Progenitor cell of endocrine pancreas (in vitro differentiated cells): ENCODE measurements at places on chromosomes 11 and 22. TPM values are rescaled to one million over a fixed set of nuclear protein-coding genes. Genes with fewer than 3 reads are reported as not detected.

RAPSN gene
- 0.42 and 0.81 TPM in 2 replicates for total RNA-seq

MCAM gene
- total RNA-seq = 9.8 and 12.7 TPM in 2 replicates

MUC6 gene
- total RNA-seq = 1.6 and 1.9 TPM in 2 replicates

FAM83F gene
- total RNA-seq = 19.8 and 21.3 TPM in 2 replicates

HPX gene
- 2.5 and 6.1 TPM in 2 replicates for total RNA-seq

NAALAD2 gene
- 5.5 and 6.4 TPM in 2 replicates for total RNA-seq

CASP5 gene
- total RNA-seq = not detected in 2 replicates

MS4A6E gene
- not detected in 2 replicates for total RNA-seq

- peaks cover 10% of the 10 kb centered on the region for H3K4me1 ChIP-seq
- peak overlapping the region; percentile 93 for H3K4me3 ChIP-seq
- H3K27me3 ChIP-seq = no peaks in the 10 kb centered on the region
- no peak for DNase-seq
- no peaks in the 10 kb centered on the region for H3K36me3 ChIP-seq
- H3K27ac ChIP-seq = peak overlapping the region; percentile 94
Measured at GRCh38 chr22:41687901-41688364, 734 bp downstream of the SNU13 start.

DNA sequence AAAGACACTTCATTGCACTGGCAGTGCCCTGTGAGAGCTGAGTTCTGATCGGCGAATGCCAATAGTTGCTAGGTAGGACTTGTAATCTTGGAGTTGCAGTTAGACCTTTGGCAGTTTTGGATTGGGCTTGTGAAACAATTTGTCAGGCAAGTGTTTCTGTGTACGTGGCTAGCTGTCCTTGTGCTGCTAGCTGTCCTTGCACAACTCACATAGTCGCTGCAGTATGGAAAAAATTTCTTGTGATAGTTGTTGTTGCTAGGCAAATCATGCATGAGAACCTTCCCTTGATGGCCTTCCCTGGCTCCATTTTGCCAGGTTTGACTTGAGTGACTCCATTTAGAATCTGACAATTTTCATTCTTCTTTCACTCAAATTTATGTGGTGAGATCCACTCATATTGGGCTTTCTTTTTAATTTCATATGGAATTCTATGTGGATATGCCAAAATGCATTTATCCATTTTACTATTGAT, 140.7 kb downstream of the APIP start:
- no peaks in the 10 kb centered on the region for H3K4me1 ChIP-seq
- DNase-seq = no peak
- H3K4me3 ChIP-seq = no peak overlapping the region
- H3K36me3 ChIP-seq = peaks cover 50% of the 10 kb centered on the region

DNA sequence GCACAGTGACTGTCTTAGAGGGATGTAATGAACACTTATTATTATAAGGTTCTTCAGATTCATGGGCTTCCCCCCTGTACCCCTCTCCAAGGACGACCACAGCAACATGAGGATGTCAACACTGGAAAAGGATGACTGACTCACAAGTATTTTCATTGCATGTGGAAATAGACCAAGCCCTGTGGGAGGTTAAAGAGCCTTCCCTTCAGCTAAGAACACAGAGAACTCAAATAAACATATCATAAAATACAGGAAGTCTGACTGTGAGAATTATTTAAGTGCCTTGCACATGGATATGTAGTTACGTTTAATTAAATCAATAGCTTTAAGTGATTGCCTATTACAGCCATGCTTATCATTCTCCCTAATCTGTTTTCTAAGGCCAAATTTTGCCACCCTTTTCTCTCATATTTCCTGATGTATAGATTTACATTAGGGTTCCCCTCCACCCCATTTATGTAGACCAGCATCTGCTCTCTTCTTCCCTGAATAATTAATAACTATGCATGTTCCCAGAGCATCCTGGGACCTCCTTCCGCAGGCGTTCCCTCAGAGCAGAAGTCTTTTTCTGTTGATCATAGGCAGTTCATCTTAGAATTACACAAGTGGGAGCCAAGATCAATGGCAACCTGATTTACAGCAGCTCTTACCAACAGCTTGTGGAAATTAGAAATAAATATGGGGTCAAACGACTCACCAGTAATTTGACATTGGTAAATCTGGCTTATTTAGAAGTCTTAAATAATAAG, 226.9 kb downstream of the OPCML start:
- peaks cover 3% of the 10 kb centered on the region for H3K27me3 ChIP-seq
- no peaks in the 10 kb centered on the region for H3K36me3 ChIP-seq
- H3K27ac ChIP-seq = no peak overlapping the region
- H3K4me3 ChIP-seq = no peak overlapping the region
- DNase-seq = no peak
- no peaks in the 10 kb centered on the region for H3K4me1 ChIP-seq

- no peaks in the 10 kb centered on the region for H3K27me3 ChIP-seq
- peaks cover 41% of the 10 kb centered on the region for H3K4me1 ChIP-seq
Measured at GRCh38 chr11:75349521-75350116, 1.8 kb downstream of the ARRB1 start.

DNA sequence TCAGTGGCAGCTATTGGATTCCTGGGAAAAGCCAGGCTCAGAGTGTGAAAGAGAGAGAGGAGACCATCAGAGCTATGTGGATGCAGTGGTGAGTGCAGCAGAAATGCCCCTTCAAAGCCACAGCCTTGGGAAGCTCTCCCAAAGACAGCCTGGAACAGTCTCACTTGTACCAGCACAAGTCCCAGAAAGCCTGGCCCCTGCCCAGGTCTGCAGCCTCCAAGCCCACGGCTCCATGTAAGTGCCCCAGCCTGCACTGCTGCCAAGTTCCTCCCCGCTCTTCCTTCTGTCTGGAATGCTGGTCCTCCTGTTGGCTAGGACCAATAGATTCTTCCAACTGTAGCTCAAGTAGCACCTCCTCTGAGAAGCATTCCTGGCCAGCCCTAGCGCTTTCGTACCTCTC, 539.7 kb downstream of the MIAT start:
- peaks cover 48% of the 10 kb centered on the region for H3K27me3 ChIP-seq
- no peak overlapping the region for H3K27ac ChIP-seq
- DNase-seq = no peak
- H3K4me3 ChIP-seq = no peak overlapping the region
- peaks cover 11% of the 10 kb centered on the region for H3K4me1 ChIP-seq

GRCh38 chr11:13635804-13636203, 32.7 kb upstream of the FAR1 start:
- H3K27ac ChIP-seq = no peak overlapping the region
- peaks cover under 1% of the 10 kb centered on the region for H3K4me1 ChIP-seq
- H3K27me3 ChIP-seq = peaks cover 11% of the 10 kb centered on the region
- no peak overlapping the region for H3K4me3 ChIP-seq

- H3K27ac ChIP-seq = peak overlapping the region; percentile 16
- peaks cover 19% of the 10 kb centered on the region for H3K4me1 ChIP-seq
Measured at GRCh38 chr22:41305646-41306045, 4.3 kb downstream of the ZC3H7B start.

- no peak for DNase-seq
- peaks cover 10% of the 10 kb centered on the region for H3K4me1 ChIP-seq
- H3K27ac ChIP-seq = no peak overlapping the region
- no peak overlapping the region for H3K4me3 ChIP-seq
Measured at GRCh38 chr11:44308256-44308922, 1.6 kb downstream of the ALX4 start.

DNA sequence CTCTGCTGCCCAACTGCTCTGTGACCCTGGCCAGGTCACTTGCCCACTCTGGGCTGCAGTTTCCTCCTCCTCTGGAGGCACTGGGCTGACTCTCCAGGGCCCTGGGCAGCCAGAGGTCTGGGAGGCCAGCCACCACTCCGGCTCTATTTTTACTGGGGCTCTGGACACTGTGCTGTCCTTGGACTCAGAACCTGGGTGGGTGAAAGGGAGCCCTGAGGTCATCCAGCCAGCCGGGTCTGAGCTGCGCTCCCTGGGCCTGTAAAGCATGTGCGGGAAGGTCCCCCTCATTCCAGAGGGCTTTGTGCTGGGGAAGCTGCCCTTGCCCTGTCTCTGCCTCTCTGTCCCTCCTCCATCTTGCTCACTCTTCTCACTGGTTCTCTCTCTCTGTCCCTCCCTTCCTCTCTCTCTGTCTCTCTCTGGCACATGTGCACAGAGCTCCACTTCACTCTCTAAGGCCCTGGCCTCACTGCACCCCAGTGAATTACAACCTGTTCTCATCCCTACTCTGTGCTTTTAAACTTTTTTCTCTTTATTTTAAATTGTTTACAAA, 24.6 kb downstream of the MB start:
- H3K27ac ChIP-seq = no peak overlapping the region
- H3K27me3 ChIP-seq = peaks cover 3% of the 10 kb centered on the region
- H3K4me3 ChIP-seq = no peak overlapping the region

GRCh38 chr11:115084231-115084630, 405.9 kb downstream of the NXPE2 start:
- peaks cover 4% of the 10 kb centered on the region for H3K4me1 ChIP-seq
- DNase-seq = no peak
- H3K27ac ChIP-seq = no peak overlapping the region
- peaks cover 31% of the 10 kb centered on the region for H3K27me3 ChIP-seq
- H3K36me3 ChIP-seq = no peaks in the 10 kb centered on the region

- peaks cover 2% of the 10 kb centered on the region for H3K4me1 ChIP-seq
- H3K4me3 ChIP-seq = no peak overlapping the region
- no peak overlapping the region for H3K27ac ChIP-seq
- no peak for DNase-seq
- H3K27me3 ChIP-seq = peaks cover 11% of the 10 kb centered on the region
Measured at GRCh38 chr11:11186249-11186648, 166.8 kb downstream of the CSNK2A3 start.

DNA sequence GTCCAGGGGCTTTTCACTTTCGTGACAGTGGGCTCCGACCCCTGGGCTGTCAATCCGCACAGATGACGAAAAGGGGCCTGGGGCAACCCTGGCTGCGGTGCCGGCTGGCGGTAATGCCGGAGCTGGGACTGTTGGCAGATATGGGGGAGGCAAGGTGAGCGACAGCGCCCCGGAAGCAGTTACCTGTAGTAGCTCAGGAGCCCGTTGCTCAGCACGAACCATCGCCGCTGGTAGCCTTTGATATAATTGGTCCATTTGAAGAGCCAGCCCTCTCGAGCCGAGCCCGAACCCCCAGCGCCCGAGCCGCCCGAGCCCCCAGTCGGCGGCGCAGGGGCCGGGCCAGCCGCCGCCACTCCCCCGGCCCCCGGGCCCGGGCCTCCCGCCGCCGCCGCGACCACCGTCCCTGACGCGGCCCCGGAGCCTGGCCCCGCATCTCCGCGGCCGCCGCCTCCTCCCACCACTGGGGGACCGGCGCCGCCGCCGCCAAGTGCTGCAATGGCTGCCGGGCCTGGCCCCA, 396 bp downstream of the OSBP start:
- peak overlapping the region; percentile 92 for H3K27ac ChIP-seq
- DNase-seq = peak; percentile 32
- H3K27me3 ChIP-seq = no peaks in the 10 kb centered on the region
- H3K4me1 ChIP-seq = peaks cover 32% of the 10 kb centered on the region
- H3K4me3 ChIP-seq = peak overlapping the region; percentile 96
- peaks cover 2% of the 10 kb centered on the region for H3K36me3 ChIP-seq

- no peak overlapping the region for H3K27ac ChIP-seq
- H3K36me3 ChIP-seq = no peaks in the 10 kb centered on the region
- no peak for DNase-seq
- H3K4me3 ChIP-seq = no peak overlapping the region
- H3K4me1 ChIP-seq = peaks cover 2% of the 10 kb centered on the region
Measured at GRCh38 chr11:8253566-8253965, 10.1 kb downstream of the LMO1 start.

DNA sequence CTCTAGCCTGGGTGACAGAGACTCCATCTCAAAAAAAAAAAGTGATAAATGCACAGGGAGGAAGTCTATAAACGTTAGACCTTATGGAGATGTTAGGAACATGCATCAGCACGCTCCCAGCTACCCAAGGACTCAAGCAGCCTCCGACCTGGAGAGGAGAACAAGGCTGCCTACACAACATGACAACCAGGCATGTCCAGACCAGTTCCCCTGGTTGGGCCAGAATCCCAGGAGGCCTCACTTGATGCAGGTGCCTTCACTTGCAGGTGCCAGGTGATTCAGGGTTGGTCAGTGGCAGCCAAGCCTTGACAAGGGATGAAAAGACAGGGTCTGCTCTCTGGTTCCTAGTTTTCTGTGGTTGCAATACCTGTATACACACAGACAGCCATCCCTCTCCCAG, 5.9 kb downstream of the RANGAP1 start:
- DNase-seq = no peak
- peaks cover 4% of the 10 kb centered on the region for H3K4me1 ChIP-seq
- peaks cover 21% of the 10 kb centered on the region for H3K36me3 ChIP-seq
- H3K4me3 ChIP-seq = no peak overlapping the region

GRCh38 chr22:19515654-19516377, 8.4 kb downstream of the CLDN5 start:
- no peaks in the 10 kb centered on the region for H3K4me1 ChIP-seq
- peaks cover 6% of the 10 kb centered on the region for H3K36me3 ChIP-seq
- H3K27me3 ChIP-seq = peaks cover 3% of the 10 kb centered on the region
- DNase-seq = no peak
- no peak overlapping the region for H3K27ac ChIP-seq

GRCh38 chr11:44525473-44526252, 39.8 kb upstream of the CD82 start:
- no peaks in the 10 kb centered on the region for H3K36me3 ChIP-seq
- no peaks in the 10 kb centered on the region for H3K4me1 ChIP-seq
- H3K4me3 ChIP-seq = no peak overlapping the region
- DNase-seq = no peak
- H3K27me3 ChIP-seq = peaks cover 40% of the 10 kb centered on the region

DNA sequence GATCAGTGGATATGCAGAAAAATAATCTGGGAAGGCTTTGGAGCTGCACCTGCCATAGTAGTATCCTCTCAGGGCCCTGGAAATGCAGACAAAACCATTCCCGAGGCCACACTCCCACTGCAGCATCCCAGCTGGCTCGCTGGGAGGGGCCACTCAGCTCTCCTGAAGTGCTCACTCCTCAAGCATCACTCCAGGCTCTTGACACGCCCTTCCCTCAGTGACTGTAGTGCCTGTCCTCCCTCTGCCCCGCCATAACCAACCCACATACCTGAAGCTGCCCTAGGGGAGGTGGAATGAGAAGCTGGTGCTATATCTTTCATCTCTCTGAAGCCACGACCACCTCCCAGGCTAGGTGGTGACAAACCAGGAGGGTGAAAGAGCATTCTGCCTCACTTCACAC, 4.8 kb downstream of the DSCAML1 start:
- no peak overlapping the region for H3K27ac ChIP-seq
- H3K27me3 ChIP-seq = peaks cover 78% of the 10 kb centered on the region
- no peaks in the 10 kb centered on the region for H3K36me3 ChIP-seq
- no peak overlapping the region for H3K4me3 ChIP-seq
